Hematopoietic multipotent progenitor cell treated with erythropoietin and hydrocortisone succinate and interleukin-3 and kit ligand, for 17 days (in vitro differentiated cells): ENCODE measurements at places on chromosomes 1 and 21.

DNA sequence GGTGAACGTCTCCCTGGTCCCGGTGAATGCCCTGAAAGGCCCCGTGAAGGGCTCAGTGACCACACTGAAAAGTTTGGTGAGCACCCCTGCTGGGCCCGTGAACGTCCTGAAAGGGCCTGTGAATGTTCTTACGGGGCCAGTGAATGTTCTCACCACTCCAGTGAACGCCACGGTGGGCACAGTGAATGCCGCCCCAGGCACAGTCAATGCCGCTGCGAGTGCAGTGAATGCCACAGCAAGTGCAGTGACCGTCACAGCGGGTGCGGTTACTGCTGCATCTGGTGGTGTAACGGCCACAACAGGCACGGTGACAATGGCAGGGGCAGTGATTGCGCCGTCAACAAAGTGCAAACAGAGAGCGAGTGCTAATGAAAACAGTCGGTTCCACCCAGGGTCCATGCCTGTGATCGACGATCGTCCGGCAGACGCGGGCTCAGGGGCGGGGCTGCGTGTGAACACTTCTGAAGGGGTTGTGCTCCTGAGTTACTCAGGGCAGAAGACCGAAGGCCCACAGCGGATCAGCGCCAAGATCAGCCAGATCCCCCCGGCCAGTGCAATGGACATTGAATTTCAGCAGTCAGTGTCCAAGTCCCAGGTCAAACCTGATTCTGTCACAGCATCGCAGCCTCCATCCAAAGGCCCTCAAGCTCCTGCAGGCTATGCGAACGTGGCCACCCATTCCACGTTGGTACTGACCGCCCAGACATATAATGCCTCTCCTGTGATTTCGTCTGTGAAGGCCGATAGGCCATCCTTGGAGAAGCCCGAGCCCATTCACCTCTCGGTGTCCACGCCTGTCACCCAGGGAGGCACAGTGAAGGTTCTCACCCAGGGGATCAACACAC is 41.5 kb downstream of the ZBTB17 start:
- DNase-seq, result no peak

- no peak for DNase-seq
Measured at GRCh38 chr1:115526900-115527299, 114.9 kb upstream of the VANGL1 start.

DNA sequence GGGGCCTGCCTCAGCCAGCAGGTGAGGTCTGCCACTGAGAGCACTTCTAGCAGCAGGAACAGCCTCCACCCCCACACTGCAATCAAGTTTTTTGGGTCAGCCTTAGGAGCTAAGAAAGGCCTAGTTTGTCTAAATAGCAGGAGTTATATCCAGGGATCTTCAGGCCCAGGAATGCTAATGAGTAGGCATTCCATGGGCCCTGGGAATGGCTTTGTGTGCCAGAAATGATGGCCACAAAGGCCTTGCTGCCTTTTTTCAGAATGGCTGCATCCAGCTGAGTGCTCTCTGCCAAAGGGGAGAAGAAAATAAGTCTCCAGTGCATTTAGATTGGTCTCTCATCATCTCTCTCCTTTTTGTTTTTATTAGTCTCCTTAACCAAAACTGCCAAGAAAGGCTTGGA is 2.8 kb downstream of the MRTO4 start:
- DNase-seq, result no peak

- DNase-seq, result peak; percentile 80
Measured at GRCh38 chr1:30801771-30802198, 44.2 kb upstream of the LAPTM5 start.

GRCh38 chr21:33078907-33079582 is 9.1 kb downstream of the OLIG1 start:
- peak; percentile 87 for DNase-seq

DNA sequence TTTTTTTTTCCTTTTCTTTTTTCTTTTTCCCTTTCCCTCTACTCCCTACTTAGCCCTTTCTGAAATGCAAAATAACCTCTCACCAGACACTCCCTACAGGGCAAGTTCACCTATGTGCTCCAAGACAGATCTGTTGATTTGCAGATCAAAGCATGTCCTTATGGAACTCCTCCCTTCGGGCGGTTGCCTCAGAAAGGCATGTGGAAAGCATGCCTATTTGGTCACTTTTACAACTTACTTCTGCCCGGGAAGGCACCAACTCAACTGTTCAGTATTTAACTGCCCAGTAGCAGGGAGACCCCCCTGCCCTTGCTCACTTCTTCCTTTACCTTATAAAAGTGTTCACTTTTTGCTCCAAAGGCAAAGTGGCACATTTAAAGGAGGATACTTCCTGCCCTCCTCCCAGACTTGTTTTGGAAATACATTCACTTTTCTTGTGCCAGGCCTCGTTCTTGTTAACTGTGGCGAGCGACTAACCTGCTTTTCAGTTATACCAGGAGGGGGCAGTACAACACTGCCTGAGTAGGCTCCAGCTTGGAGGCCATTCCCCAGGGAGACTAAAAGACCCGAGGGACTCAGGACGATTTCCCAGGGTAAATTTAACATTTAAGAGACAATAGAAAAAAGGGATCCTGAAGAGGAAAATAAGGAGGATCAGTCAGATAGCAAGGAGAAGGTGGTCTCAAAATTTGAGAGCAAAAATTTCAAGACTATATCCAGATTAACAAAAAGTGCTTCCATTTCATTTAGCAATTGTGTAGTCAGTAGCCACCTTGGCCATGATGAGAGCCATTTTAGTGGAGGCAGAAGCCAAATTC is 12.3 kb upstream of the SLAMF7 start:
- peak; percentile 69 for DNase-seq

DNA sequence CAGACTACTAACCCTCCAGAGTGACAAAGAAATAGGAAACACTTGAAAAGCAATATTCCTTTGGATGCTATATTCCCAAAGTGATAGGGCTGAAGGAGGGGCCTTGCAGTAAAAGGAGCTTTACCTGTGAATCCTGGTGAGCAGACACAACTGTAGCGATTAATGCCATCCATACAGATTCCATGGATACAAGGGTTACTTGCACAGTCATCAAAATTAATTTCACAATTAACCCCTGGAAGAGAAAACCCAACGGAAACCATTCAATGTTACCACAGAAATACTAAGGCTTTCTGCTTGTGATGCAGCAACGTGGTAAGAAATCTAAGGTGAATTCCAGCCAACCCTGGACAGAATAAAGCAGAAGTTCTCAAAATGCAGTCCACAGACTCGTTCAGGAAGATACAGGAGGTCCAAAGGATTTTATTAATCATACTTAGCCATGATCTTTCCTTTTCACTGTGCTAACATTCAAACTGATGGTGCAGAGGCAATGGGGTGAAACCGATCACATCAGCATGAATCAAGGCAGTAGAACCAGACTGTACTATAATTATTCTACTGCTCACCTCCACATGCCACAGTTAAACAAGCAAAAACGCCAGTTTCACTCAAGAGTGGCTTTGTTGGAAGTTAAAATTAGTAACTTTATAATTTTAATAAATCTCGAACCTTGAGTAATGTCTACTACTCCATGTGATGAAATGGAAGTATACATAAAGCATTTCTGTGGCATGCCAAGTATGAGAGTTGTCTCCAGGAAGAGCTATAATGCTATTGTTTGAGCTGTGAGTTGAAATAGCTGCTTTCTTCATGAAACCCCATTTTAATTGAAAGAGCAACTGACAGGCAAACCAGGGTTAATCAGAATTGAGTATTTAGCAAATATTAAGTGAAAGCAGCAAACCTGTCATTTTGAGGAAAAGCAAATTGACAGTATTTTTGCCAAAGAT is 63.2 kb upstream of the ADAM30 start:
- no peak for DNase-seq
